ENCODE measurements at places on chromosomes 6 and 20. TPM values are rescaled to one million over a fixed set of nuclear protein-coding genes. Genes with fewer than 3 reads are reported as not detected.

DNA sequence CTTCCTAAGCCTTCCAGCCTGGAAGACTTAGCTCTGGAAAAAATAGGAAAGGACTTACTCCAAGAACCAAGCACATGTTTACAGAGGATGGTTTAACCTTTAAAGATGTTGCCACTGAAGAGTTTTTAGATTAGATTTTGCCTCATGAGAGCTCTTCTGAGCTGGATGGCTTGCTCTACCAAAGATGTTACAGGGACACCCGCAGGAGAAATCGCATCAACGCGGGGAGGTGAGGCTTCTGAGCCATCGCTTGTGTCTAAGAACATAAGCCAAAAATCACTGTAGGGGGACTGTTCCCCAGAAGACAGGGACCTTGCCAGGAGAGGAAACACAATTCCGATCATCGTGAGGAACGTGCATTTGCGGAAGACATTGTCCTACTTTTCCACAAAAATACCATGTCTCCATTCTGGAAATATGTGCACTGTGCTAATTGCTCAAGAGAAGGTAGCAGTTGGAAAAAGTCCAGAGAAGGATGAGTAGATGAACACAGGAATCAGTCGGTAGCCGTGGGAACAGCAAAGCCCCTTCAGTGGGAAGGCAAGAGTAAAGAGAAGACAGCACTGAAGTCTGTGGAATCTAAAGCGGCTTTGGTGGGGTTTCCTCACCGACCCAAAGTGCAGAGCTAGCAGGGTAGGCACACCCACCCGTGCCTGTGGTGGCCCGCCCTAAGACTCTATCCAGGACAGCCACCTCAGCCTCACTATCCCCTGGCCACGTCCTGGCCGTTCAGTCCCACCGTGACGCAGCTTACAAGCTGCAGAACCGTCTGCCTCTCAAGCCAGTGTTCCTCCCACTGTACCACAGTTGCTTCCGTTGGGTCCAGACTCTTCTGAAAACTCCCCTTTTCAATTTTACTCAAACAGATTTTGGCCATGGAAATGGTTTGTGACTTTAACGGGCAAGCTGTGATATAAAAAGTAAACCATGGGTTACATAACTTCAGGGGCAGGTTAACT, 334.8 kb downstream of the NRN1 start:
- no peak overlapping the region for H3K4me3 ChIP-seq
- DNase-seq: no peak
- peak overlapping the region; percentile 74 for H3K27ac ChIP-seq
- peaks cover 3% of the 10 kb centered on the region for H3K36me3 ChIP-seq

Gene STX11
- total RNA-seq: 15.5 TPM

GRCh38 chr20:17533396-17533795, 2.2 kb upstream of the BFSP1 start:
- peak; percentile 80 for DNase-seq
- H3K4me1 ChIP-seq: peaks cover 29% of the 10 kb centered on the region
- peaks cover 8% of the 10 kb centered on the region for H3K27me3 ChIP-seq
- H3K36me3 ChIP-seq: peaks cover 3% of the 10 kb centered on the region
- H3K4me3 ChIP-seq: no peak overlapping the region
- H3K27ac ChIP-seq: no peak overlapping the region

Gene RNF144B
- 0.19 TPM for total RNA-seq

GRCh38 chr6:1770435-1770843, 160.7 kb downstream of the FOXC1 start:
- H3K27me3 ChIP-seq: no peaks in the 10 kb centered on the region
- H3K4me3 ChIP-seq: peak overlapping the region; percentile 36
- H3K36me3 ChIP-seq: no peaks in the 10 kb centered on the region
- peaks cover 29% of the 10 kb centered on the region for H3K4me1 ChIP-seq
- peak; percentile 80 for DNase-seq

GRCh38 chr20:45798935-45799642, 7.3 kb downstream of the DNTTIP1 start:
- peaks cover 53% of the 10 kb centered on the region for H3K36me3 ChIP-seq
- H3K4me3 ChIP-seq: no peak overlapping the region
- H3K4me1 ChIP-seq: peaks cover 19% of the 10 kb centered on the region
- H3K27me3 ChIP-seq: no peaks in the 10 kb centered on the region
- peak overlapping the region; percentile 77 for H3K27ac ChIP-seq
- DNase-seq: peak; percentile 92

Gene BPIFB3
- total RNA-seq: not detected

- H3K36me3 ChIP-seq: peaks cover 3% of the 10 kb centered on the region
- no peak overlapping the region for H3K27ac ChIP-seq
- H3K4me3 ChIP-seq: no peak overlapping the region
- peaks cover 18% of the 10 kb centered on the region for H3K4me1 ChIP-seq
- H3K27me3 ChIP-seq: no peaks in the 10 kb centered on the region
These were observed 139.8 kb upstream of the BACH2 start for GRCh38 chr6:90436403-90436802.

Gene CST5
- not detected for total RNA-seq

Gene KCNK5
- total RNA-seq: 33.8 TPM
